ENCODE measurements at places on chromosomes 4 and X.
A peak's percentile ranks its signal among the peaks of the same experiment; 100 is the strongest.

GRCh38 chr4:40149960-40150385 lies 46.9 kb upstream of the RHOH start:
- DNase-seq = peak; percentile 73

DNA sequence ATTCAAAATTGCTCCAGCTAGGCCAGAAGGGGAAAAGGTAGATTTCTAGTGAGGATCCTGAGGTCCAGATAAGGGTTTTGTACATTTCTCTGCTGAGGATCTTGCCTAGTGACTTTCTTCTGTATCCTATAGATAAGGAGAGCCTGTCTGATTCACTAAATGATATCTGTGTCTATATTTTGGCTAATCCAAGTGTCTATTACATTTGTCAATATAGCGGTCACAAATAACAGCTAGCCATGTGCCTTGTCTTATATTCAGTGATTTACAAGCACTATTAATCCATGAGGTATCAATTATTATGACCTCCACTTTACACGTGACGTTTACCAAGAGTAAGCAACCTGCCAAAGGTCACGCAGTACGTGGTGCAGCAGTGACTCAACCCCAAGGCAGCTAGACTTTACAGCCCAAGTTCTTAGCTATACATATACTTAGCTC lies 41.6 kb downstream of the TMEM165 start:
- DNase-seq = no peak

DNA sequence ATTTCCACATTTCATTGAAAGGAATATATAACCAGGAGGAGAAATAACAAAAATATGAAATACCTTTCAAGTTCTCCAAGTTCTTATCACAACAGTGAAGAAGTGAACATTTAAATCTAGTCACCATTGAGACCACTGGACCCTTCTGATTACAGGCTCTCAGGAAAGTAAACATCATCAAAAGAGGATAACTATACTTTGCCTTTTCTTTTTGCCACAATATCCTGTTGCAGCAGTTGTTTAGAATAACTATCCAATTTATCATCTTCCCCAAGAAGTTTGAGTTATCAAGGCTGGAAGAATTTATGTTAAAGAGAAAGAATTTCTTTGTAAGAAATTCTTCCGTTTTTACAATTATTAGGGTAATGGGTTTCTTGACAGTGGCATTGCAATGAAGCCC lies 3.6 kb downstream of the LRP2BP start:
- DNase-seq = no peak

DNA sequence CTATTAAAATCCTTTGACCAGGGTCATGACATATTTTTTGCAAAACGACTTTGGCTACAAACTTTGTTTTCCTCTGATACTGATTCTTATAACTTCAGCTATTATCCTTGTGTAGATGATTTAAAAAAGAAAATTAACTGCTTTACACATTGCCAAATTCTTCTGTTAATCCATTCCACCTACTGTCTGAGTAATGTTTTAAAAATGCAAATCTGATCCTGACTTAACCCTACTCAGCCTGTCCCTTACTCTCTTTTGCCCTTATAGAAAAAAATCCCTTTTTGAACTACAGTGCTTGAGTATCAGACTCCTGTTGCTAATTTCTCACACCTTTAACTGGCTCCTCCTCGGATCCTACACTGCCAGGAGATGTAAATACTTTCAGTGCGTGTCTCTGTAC lies 723.1 kb downstream of the ADGRL3 start:
- no peak for DNase-seq

GRCh38 chrX:139909712-139910111 lies 23.1 kb downstream of the ATP11C start:
- DNase-seq = no peak

- DNase-seq = no peak
Measured at GRCh38 chr4:42466273-42466844, 69.1 kb downstream of the SHISA3 start.

Measured in stimulated activated CD4-positive, alpha-beta T cell treated with anti-CD3 and anti-CD28 coated beads, Interleukin-1b, Interleukin-23, amount 100 ng/mL, for 48 hours (primary cell).